ENCODE measurements at places on chromosomes 6 and 20.

DNA sequence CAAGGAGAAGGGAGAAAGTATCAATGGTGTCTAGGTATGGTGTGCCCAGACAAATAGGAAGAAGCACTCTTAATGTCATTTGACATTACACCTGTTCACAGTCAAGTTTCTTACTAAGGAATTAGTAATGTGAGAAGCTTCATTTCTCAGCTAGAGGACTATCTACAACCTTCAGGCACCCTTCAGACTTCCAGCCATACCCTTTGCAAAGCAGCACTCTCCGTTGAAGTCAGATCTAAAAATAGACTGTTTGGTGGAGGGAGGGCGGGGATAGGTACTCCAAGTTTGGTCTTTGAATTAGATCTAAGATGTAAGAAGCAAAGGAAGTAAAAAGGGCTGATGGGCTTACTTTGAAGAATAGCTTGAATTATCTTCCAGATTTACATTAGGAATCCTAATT, 311.1 kb downstream of the SLC35F1 start:
- no peak for DNase-seq

DNA sequence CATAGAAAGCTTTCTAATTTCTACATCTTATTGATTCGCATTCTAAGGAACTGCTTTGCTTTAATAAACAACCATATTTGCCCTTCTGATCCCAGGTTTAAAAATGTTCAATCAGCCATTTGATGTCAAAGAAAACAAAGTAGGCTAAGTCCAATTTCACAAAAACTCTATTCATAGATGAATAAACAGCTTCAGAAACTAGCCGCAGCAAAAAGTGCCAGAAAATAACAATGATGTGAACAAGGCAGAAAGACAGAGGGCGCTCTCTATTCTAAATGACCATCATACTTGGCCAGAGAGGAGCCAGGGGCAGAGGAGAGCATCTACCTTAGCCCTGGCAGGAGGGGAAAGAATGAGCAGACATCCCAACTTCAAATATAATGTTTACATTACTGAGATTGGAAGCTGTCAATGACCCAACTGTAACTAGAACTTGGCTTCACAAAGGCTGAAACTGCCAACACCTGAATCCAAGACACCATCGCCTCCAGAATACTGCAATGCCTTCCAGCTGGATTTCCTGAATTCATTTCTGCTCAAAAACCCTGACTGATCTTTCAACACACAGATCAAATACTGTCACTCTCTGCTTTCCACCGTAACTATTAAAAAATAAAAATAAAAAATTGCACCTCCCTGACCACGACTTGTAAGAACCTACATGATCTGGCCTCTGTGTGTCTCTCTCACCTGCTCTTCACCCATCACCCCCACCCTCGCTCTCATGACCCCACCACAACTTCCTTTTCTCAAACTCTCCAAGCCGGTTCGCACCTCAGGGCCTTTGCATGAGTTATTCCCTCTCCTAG, 9.5 kb downstream of the CNKSR3 start:
- DNase-seq: no peak

DNA sequence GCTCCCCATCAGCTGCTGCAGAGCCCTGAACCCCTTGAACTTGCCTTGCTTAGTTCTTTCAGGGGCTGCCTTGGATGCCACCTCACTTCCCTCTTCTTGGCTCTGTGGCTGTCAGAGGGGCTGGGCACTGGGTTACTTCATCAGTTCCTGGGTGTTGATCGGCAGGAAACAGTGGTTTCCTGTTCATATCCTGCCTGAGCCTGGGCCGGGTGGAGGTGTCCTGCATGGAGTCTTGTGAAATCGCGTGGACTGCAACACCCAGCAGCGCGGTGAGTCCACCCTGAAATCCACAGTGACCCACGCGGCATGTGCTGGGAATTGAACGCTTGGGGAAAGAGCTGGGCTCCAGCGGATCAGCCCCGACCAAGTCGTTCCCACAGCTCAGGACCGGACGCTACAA, 97.5 kb downstream of the CDH26 start:
- DNase-seq: no peak

GRCh38 chr20:44026647-44027342, 112.1 kb downstream of the TOX2 start:
- DNase-seq: no peak

DNA sequence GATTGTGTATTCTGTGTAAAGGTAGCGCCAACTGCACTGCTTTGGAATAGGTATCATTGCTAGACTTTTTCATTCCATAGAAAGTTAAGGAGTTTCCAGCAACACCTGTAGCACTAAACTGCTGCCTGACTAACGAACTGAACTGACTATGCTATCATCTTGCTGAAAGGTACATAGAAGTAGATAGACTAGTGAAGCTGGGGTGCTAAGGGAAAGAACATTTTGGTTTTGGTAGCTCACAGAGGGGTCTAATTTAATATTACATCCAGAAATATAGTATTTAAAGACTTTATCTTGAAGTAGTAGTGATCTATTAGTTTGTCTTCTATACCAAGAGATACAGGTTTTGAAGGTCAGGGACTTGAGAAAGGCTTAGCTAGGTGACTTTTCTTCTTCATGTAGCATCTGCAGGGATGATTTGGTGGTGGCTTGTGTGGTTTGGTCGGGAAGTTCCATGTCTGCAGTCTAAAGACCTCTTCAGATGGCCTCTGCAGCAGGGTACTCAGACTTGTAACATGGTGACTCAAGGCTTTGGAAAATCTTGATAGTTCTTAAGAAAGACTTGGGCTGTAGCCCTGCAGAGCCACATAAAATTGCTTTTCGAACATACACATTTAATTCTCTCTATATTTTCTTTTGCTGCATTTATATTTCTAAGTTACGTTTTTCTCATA, 10.2 kb downstream of the SENP6 start:
- DNase-seq: no peak

- DNase-seq: no peak
These were observed 57.1 kb downstream of the ITCH start for GRCh38 chr20:34420146-34420545.

DNA sequence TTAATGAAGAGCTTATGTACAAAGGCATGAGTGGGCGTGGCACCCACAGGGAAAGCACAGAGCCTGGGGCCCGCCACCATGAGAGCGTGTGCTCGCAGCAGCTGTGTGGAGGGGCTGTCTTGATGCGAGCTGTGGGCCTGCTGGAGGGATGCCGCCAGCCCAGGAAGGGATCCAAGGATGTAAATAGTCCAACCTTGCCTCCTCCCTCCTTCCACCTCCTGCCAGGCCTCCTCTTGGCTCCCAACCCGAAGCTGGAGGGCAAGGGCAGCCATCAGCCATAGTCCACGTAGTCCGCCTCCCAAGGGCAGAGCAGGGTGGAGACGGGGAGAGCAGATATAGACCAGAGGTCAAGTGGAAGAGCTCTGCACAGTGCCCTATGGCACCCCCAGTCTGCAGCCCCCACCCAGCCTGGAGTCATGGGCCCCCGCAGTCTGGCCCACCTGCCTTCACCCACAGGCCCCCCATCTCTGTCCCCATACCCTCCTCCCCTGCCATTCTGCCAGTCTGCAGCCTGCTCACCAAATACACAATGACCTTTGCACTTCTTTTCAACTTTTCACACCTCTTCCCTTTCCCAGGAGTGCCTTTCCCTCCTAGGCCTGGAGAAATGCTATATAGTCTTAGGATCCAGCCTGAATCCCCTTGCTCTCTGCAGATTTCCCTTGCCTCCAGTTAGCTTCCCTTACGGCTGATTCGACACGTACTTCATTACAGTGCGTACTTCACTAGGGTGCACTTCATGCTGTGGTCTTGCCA, 77.1 kb downstream of the SHLD1 start:
- DNase-seq: no peak

GRCh38 chr6:118783931-118784550, 109.9 kb upstream of the ASF1A start:
- no peak for DNase-seq

DNA sequence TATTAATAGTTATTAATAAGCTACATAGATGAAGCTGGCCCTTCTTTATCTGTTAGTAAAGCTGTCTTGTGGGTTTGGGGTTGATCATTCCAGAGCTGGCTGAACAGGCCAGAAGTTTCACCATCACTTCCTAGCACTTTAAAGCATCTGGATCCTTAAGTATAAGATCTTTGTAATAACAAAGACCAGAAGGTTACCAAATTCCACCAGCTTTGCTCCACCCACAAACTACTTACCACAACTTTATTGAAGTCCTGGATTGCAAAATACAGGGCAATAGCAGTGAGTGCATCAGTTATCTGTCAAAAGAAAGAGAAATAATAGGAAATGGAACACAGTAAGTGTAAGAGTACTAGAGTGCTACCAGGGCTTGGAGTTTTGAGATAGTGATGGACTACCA, 33.0 kb downstream of the PIGU start:
- DNase-seq: peak; percentile 92

- no peak for DNase-seq
These were observed 429.1 kb upstream of the HTR1E start for GRCh38 chr6:86508230-86508629.

DNA sequence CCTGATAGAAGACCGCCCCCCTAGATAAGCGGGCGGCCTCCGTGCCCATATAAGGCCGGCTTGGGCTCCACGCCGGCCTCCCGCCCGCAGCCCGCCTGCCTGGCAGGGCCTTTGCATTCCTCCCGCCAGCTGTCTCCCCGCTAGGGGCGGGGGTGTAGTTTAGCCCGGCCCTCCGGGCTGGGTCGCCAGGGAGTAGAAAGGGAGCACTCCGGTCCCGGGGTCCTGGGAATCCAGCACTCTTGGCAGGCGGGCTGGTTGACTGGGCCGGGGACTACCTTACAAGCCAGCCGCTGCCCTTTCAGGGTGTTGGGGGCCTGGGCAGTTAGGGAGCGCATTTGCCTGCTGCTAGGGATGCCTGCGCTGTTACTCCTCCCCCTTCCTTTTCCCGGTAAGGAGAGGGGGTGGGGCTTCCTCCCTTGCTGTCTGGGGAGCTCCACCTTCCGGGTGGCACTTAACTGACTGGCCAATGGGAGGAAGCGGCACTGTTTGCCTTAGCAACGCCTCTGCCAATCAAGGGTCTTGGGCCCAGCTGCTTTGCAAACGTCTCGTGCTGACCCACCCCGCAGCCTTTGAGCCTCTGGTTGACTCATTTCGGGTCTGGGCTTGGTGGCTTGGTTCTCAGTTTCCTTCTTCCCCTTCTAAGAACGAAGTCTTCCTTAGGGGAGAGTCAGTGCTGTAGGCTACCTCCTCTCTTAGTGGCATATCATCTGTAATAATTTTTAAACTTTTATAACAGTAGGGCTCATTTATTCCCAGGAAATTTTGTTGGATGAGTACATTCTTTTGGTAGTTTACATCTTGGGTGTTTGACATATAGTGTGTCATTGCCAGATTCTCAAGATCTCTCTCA, 3.4 kb downstream of the SRF start:
- peak; percentile 96 for DNase-seq

DNA sequence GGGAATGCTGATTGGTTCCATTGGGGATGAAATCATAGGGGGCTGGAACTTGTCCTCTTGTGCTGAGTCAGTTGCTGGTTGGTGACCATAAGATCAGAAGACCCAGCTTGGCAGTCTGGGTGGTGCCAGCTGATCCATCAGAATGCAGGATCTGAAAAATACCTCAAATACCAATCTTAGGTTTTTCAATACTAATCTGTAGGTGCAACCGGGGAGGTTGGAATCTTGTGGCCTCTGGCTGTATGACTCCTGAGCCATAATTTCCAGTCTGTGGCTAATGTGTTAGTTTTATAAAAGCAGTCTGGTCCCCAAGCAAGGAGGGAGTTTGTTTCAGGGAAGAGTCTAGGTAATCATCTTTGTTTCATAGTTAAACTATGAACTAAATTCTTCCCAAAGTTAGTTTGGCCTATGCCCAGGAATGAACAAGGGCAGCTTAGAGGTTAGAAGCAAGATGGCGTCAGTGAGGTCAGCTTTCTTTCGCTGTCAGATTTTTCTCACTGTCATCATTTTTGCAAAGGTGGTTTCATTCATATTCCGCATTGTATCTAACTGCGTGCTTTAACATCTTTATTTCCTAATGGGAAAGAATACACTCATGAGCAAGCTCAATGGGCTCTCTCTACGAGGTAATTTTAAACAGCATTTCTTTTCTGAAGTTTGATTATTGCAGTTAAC, 2.0 kb downstream of the ARMH2 start:
- no peak for DNase-seq

- DNase-seq: no peak
These were observed 264.3 kb downstream of the BMP7 start for GRCh38 chr20:57002066-57002570.

GRCh38 chr6:109531446-109531845, 48.4 kb upstream of the ZBTB24 start:
- no peak for DNase-seq

GRCh38 chr6:80531681-80532619, 425.5 kb downstream of the BCKDHB start:
- DNase-seq: no peak

GRCh38 chr6:63492476-63492875, 79.8 kb upstream of the LOC128125822 start:
- DNase-seq: no peak

GRCh38 chr6:14550410-14550809, 432.8 kb downstream of the CD83 start:
- no peak for DNase-seq

DNA sequence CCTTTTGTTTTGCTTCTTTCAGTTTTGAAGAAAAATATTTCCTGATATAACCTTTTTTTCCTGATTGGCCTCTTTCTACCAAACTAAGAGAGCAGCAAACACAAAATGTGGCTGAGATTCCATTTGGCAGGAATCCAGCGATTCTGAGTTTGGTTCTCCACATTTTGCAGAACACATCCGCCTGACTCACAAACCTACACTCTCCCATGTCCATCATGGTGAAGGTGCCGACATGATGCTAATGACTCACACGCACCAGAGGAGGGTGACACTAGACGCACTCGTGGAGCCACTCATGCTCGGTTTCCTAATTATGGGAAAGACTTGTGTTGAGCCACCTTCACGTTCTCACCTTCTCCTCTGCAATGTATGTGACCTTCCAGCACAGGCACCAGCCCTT, 45.9 kb upstream of the DUSP22 start:
- no peak for DNase-seq

DNA sequence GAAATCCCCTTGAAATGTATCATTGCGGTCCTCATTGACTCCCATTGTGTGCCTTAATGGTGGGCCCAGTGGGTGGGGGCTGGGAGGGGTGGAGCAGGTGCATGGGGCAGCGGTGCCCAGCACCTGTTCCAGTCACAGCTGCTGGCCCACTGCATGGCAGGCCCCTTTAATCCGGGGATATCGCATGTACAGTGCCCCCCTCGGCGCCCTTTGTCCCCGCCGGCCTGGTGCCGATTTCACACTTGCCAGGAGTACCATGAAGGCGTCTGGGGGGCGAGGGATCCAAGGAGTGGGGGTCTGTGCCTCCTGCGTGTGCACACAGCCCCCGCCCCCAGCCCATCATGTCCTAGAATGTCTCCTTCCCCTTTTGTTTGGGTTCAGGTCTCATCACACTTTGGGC, 2.8 kb downstream of the SNAI1 start:
- no peak for DNase-seq

- DNase-seq: no peak
These were observed 650.5 kb upstream of the DEFB115 start for GRCh38 chr20:30606990-30607389.

DNA sequence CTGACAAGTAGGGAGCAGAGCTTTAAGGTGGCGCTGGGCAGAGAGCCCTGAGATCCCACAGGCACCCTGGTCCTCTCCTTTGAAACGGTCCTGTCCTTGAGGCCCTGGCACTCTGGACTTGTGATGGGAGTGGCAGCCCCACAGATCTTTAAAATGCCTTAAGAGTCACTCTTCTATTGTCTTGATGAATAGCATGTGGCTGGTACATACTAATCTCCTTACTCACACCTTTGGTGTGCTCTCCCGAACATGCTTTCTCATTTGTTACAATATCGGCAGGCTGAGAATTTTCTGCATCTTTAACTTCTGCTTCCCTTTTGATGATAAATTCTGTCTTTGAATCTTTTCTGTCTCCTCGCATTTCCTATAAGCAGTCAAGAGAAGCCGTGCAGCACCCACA, 333.8 kb downstream of the TFAP2A start:
- no peak for DNase-seq

Measured in AG09309 (cell line).